ENCODE measurements at places on chromosomes 12 and 14. TPM values are rescaled to one million over a fixed set of nuclear protein-coding genes. Genes with fewer than 3 reads are reported as not detected.

DNA sequence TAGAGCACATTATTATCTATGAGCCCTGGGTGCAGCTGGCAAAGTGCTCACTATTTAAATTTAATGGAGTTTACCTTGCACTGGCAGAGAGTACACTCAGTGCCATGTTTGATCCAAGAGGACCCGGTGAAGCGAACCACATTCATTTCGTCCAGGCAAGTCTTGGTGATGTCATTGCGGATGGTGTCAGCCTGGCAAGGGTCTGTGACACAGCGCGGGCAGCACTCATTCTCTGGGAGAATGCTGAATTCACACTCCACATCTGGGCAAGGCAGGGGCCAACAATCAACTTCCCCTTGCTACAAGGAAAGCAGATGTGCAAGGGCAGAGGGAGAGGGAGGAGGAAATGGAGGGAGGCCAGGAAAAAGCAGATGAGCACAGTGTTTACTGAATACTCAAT, 356.2 kb downstream of the NELL2 start:
- no peak for DNase-seq

- no peak for DNase-seq
Measured at GRCh38 chr14:61493239-61493638, 171.9 kb downstream of the PRKCH start.

- DNase-seq, result no peak
Measured at GRCh38 chr12:32198555-32198954, 91.9 kb downstream of the BICD1 start.

DNA sequence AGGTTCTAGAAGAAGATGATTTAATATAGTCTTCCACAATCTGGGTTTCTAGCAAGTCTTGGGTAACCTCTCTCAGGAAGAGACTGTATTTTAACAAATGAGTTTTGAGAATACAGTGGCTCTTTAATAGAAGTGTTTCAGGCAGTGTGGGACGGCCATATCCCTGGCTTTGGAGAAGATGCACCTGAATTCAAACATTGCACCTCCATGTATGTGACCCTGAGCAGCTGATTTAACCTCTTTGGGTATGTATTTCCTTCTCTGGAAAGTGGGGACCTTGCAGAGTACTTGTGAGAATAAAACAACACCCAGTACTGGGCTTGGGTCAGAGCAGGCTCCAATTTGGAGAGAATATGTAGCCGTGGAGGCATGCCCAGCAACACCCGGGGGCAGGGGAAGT, 15.8 kb upstream of the VRK1 start:
- no peak for DNase-seq

L3HYPDH gene
- total RNA-seq, result 56.5 TPM

DNA sequence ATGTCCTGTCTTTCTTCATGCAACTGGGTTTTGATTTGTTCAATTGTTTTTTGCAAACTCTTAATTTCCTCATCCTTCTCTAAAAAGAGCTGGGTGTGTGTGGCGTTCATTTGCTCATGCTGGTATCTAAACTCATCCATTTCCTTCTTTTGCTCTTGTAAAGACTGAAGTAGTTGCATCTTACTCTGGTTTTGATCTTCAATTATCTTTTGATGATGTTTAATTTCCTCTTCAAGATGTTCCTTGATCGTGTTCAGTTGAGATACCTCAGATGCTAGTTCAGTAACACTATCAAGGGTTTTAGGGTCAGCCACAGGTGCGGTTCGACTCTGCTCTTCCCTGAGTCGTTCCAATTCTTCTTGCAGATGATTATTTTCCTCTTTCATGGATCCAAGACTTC, 34.8 kb downstream of the TRIP11 start:
- DNase-seq, result no peak

- DNase-seq, result no peak
Measured at GRCh38 chr12:51421266-51421884, 3.3 kb upstream of the SLC4A8 start.

Data from breast epithelium (tissue), 4 donors.